Smooth muscle cell of the brain vasculature (primary cell): ENCODE measurements at places on chromosomes 12 and 14.

DNA sequence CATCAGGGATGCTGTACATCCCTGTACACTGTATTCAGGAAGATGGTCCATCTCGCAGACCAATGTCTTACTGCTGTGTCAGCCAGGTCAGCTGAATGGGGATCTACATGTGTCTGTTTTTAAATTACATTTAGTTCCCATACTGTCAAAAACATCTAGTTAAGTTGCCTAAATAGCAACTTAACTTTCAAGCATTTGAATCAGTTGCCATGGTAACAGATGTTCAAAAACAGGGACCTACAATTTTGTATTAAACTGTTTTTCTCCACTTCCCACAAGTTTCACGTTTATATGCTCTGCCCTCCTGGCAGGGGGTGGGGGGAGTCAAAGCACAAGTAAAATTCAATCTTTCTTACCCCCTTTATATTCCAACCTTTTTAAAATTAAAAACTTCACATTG, 38.3 kb downstream of the C12orf42 start:
- no peak for DNase-seq

- DNase-seq = no peak
These were observed 42.4 kb downstream of the MDM2 start for GRCh38 chr12:68850390-68850789.

DNA sequence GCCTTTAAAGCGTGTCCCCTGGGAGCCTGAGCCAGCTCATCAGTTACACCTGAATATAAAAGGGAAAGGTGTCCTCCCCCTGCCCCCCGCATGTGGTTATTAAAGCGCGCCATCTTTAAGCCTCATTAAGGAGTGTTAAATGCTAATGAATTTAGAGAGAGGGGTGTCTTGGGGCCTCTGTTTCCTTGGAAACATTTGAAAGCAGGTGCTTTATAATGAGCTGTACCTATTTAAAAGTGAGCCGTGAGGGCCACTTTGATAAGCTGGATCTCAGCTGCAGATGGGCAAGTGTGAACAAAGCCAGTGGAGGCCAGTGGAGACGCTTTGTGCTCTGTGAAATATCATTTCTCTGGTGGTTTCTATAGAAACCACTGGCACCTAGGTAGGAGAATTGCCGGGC, 84.0 kb downstream of the BEGAIN start:
- no peak for DNase-seq

DNA sequence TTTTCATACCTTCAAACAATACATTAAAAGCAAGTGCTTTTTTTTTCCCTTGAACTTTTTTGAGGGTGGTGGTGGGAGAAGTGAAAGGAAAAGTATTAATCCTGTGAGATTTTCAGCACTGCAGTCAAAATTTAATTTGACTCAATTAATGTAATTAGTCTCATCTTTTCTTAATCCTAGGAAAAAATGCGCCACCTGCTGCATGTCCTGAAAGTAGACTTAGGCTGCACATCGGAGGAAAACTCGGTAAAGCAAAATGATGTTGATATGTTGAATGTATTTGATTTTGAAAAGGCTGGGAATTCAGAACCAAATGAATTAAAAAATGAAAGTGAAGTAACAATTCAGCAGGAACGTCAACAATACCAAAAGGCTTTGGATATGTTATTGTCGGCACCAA, 52.2 kb downstream of the SPATA7 start:
- no peak for DNase-seq

GRCh38 chr12:122870163-122870842, 25.6 kb downstream of the VPS37B start:
- DNase-seq = no peak

DNA sequence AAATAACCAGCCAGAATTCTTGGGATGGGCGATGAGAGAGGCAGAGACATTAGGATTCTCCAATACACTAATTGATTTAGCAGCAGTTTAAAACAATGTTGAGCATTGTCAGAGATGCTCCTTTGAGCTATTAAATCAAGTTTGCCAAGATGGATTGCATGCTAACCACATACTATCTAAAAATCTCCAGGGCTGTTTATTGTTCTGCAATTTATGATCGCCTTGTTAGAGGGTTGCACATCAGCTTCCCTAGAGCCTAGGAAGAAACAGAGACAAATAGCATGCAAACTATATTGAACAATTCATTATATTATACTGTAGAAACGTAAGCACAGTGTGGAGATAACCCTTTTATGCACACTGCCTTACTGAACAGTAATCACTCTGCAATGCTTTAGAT, 599.9 kb downstream of the SOX5 start:
- no peak for DNase-seq

GRCh38 chr12:54304187-54304810, 3.5 kb upstream of the NFE2 start:
- no peak for DNase-seq

GRCh38 chr12:67377541-67377940, 108.4 kb downstream of the CAND1 start:
- no peak for DNase-seq

- no peak for DNase-seq
These were observed 18.3 kb upstream of the NEMF start for GRCh38 chr14:49870908-49871307.

GRCh38 chr12:89238593-89238992, 113.7 kb downstream of the DUSP6 start:
- DNase-seq = no peak

DNA sequence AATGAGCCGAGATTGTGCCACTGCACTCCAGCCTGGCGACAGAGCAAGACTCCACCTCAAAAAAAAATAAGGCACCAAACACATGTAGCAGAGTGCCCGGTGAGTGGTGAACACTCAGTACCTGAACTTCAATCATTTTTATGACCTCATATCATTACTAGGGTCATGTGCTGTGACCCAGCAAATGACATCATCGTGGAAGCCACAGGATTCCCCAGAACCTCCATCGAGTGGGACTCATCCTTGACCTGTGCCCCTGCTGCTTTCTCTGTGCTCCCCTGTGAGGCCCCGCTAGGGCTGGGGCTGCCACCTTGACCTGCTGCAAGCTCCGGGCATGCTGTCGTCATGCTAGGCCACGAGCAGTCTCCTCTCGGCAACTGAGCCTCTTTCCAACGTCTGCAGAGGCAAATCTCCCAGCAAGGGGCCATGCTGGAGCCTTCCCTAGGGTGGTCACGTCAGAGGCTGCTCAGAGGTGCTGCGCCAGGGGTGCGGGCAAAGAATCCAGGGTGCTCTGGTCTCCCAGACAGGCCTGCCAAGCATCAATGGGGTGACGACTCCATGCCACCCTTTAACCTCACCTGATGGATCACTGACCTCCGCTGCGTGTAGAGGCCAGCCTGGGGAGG, 18.5 kb downstream of the GLTP start:
- DNase-seq = no peak

- DNase-seq = no peak
These were observed 174.2 kb upstream of the SLC38A2 start for GRCh38 chr12:46546634-46547273.

DNA sequence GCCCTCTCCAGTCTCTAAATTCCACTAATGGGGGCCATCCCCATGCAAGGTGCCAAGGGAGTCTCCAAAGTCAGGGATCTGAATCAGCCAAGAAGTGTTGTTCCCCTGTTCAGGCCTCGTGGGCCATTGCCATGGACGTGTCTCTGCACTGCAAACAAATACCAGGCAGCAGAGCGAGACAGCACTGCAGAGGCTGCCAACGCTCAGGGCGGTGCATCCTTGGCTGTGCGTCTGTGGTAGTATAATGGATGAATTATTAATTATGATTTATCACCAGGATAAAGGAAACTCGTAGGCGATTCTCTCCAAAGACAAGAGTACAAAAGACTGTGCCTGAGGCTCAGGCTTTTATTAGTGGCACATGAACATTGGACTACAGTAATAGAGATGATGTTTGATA, 122.3 kb upstream of the NTF3 start:
- no peak for DNase-seq

DNA sequence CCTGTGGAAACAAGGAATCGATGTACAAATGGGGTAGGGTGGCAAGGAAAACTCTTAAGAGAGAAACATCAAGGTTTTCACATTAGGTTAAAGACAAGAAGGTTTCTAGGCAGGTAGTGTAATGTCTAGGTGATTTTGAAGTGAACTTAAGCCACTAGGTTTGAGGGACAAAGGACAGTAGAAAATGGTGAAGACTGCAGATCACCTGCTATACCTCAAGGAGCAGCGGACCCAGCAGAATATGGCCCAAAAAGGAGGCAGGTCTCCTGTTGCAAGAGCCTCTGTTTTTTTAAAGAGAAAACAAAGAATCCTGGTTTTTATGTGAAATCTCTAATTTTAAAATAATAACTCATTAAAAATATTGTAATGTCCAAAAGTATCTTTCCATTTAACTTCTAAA, 178.1 kb downstream of the ACSS3 start:
- no peak for DNase-seq

DNA sequence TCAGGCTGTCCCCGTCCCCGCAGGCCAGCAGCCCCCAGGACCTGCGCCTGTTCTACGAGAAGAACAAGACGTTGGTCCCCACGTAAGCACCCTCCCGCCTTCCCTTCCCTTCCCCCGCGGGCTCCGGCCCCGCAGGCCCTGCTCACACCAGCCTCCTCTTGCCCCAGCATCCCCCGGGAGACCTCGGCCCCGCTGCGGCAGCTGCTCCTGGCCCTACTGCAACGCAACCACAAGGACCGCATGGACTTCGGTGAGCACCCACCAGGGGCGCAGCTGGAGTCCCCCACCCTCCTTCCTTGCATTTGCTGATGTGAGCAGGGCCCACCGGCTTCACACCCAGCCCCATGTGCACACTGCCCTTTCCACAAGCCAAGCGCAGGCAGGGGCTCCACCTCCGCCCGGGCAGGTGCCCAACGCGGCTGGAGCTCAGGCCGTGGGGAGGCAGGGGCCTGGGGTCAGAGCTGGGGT, 15.4 kb downstream of the ULK1 start:
- no peak for DNase-seq

GRCh38 chr12:83826112-83826511, 1086.5 kb downstream of the SLC6A15 start:
- no peak for DNase-seq

DNA sequence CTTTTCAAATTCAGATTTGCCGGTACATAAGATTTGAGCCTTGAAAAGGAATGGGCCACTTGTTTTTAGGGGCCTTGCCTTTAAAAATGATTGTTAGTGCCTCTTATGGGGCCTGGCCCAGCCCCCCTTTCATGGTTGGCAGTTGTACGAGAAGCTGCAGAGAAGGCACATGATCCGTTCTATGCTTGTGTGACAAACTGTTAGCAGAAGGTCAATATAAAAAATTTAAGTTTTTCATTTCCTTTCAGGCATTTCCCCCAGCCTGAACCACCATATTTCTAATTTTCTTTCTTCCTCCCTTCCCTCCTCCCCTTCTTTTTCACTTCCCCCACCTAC, 119.1 kb downstream of the PLXNC1 start:
- DNase-seq = no peak

- DNase-seq = no peak
These were observed 84.6 kb downstream of the ARL6IP4 start for GRCh38 chr12:123064885-123065619.

- DNase-seq = no peak
These were observed 350.4 kb downstream of the TRHDE start for GRCh38 chr12:72622556-72622955.

GRCh38 chr14:67559639-67560038, 26.5 kb downstream of the PLEKHH1 start:
- DNase-seq = no peak

- no peak for DNase-seq
These were observed 17.0 kb upstream of the NUBPL start for GRCh38 chr14:31543969-31544799.

DNA sequence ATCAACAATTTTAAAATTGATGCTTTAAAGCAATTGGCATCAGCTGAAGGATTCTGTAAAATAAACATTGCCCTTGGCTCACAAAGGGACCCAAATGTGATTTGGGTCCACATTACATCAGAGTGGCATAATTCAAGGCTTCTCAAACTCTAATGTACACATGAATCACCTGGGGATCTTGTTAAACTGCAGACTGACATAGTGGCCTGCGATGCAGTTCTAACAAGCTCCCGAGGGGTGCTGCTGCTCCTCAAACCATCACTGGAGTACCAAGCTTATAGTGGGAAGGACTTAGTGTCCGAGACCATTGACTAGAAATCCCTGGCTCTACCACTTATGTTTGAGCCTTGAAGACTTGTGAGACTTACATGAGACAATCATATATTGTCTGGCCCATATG, 31.8 kb upstream of the DNM1L start:
- no peak for DNase-seq

- DNase-seq = no peak
These were observed 8.8 kb upstream of the TEX22 start for GRCh38 chr14:105389534-105389933.

DNA sequence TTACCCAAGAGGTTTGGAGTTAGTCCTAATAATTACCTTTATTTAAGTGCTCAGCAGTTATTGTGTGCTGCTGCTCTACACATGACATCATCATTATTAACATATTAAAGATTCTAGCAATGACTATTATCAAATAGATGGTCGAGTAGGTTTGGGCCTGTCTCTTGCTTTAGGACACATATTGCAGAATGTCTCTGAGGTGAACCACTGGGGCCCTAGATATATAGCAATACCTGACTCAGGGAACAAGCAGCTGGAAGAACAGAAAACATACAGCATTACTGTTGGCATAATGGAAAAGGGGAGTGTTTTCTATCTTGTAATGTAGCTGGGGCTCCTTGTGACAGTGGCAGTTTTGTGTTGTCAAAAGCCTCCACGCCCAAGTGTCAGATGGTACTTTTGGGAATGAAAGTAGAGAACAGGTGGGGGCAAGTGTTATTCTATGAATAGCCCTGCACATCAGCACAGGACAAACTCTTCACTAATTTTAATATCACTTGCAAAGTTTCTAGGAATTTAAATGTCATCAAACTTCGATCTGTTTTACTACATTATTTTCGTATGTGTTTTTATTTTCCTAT, 54.6 kb downstream of the C12orf56 start:
- no peak for DNase-seq

GRCh38 chr12:27905285-27906126, 67.0 kb downstream of the PTHLH start:
- DNase-seq = no peak
